ENCODE measurements at places on chromosomes 7 and 10.

DNA sequence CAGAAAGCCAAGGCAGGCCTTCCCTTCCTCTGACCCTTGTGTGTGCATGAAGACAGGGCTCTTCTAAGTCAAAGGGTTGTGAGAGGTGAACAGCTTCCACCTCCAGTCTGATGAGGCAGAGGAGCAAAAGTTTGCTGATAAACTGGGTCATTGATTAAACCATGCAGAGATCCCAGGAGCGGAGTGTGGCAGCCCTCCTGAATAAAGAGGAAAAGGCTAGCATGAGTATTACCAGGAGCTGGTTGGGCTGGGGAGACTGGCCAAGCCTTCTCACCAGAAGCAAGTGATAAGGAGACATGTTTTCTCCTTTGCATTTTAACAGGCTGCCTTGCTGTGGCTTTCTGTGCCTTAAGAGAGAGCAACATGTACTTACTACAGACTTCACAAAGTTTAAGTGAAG is 10.2 kb downstream of the LMOD2 start:
- no peak for DNase-seq

- peak; percentile 36 for DNase-seq
Observed at GRCh38 chr7:136585954-136586670, 282.3 kb upstream of the CHRM2 start.

- DNase-seq, result no peak
Observed at GRCh38 chr10:111498560-111498959, 421.7 kb downstream of the ADRA2A start.

GRCh38 chr10:57303566-57303965 is 942.5 kb upstream of the ZWINT start:
- no peak for DNase-seq

GRCh38 chr7:26183545-26184280 is 16.8 kb downstream of the HNRNPA2B1 start:
- peak; percentile 23 for DNase-seq

DNA sequence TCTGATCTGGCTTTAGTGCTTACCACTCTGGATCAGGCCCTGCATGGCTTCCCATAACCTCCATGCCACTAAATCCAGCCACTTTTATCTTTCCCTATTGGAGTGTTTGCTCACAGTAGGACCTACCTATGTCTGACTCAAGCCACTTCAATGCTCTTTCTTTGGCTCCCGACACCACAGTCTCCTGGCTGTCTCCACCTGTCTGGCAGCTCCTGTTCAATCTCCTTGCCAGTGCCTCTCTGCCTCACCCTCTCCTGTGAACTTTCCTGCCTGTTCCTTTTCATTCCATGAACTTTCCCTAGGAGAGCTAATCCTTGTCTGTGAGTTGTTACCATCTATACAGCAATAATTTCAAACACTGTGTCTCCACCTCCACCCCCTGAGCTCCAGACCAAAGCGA is 82.6 kb upstream of the UCN3 start:
- DNase-seq, result no peak

GRCh38 chr10:51422311-51423120 is 276.9 kb downstream of the CSTF2T start:
- DNase-seq, result peak; percentile 73

- peak; percentile 8 for DNase-seq
Observed at GRCh38 chr7:87475359-87476178, at the start of gene ABCB4. ABCB4 (minus strand) TSS chr7:87475680; CDS start chr7:87475465, 215 bp downstream.

Measured in EH (cell line).